ENCODE measurements at places on chromosomes 16 and 17. TPM values are rescaled to one million over a fixed set of nuclear protein-coding genes. Genes with fewer than 3 reads are reported as not detected.

Gene SUMO2
- 129 TPM for total RNA-seq

Gene CLEC3A
- not detected for total RNA-seq

Gene C17orf100
- 0.63 TPM for total RNA-seq

Gene KDM6B
- total RNA-seq = 32.1 TPM

Gene CARD14
- total RNA-seq = not detected

Gene CCL2
- 11.1 TPM for total RNA-seq

Gene KRTAP1-1
- not detected for total RNA-seq
